Adrenal gland (tissue), 19 donors: ENCODE measurements at places on chromosomes 13 and 19. TPM values are rescaled to one million over a fixed set of nuclear protein-coding genes. Genes with fewer than 3 reads are reported as not detected.

R3HDM4 gene
- total RNA-seq = 37.4 TPM

ZNF497 gene
- 1.3 TPM for total RNA-seq

FCGBP gene
- total RNA-seq = 70.7 TPM

STARD13 gene
- 79.8 TPM for total RNA-seq

PGLYRP1 gene
- total RNA-seq = not detected

CCDC194 gene
- 2.8 TPM for total RNA-seq

SWSAP1 gene
- total RNA-seq = 3.5 TPM

ZNF814 gene
- 23.8 TPM for total RNA-seq

NALCN gene
- total RNA-seq = 8.3 TPM

PRR20D gene
- total RNA-seq = not detected
